NCI-H1048 (cell line): ENCODE measurements at places on chromosomes 4 and X.

- no peak for DNase-seq
Observed at GRCh38 chr4:60216752-60217151, 983.4 kb upstream of the ADGRL3 start.

- DNase-seq: no peak
Observed at GRCh38 chr4:138670681-138671080, 344.9 kb upstream of the NOCT start.

GRCh38 chrX:143853488-143853887 is 30.4 kb upstream of the UBE2NL start:
- DNase-seq: no peak

- peak; percentile 4 for DNase-seq
Observed at GRCh38 chr4:179867300-179867878, 2375.8 kb upstream of the TENM3 start.

DNA sequence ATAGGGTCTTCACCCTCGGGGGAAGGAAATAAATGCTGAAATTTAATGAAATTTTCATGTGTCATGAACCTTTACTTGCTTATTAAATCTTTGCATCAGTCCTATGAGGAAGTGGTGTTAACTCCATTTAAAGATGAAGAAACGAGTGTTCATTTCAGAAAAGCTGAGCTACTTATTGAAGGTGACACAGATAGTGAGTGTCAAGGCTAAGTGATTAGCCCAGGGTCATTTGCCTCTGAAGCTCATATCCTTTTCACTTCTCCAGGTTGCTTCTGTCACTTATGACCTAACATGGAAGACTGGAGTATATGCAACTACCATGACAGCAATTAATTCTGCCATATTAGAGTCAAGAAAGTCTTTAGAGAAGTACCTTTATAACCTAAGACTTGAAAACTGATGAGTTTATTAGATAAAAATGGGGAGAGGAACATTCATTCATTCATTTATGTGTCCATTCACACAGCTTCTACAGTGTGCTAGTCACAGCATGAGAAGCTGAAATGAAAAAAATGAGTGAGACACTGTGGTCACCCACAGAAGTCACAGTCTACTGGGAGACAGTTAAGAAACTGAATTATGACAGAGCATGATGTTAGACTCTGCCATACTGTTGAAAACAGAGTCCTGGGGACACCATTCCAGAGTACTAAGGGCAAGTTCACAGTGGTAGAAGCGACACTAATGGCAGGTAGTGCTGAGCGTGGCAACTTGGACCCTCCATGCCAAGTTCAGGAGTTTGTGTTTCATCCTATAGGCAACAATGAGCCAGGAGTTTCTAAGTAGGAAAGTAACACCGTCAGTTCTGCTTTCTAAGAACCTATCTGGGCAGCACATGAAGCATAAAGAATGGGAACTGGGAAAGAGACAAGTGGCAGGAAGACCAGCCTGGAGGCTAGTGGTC is 21.3 kb downstream of the ALPK1 start:
- DNase-seq: no peak

- DNase-seq: no peak
Observed at GRCh38 chr4:96887857-96888256, 1048.0 kb downstream of the PDHA2 start.

DNA sequence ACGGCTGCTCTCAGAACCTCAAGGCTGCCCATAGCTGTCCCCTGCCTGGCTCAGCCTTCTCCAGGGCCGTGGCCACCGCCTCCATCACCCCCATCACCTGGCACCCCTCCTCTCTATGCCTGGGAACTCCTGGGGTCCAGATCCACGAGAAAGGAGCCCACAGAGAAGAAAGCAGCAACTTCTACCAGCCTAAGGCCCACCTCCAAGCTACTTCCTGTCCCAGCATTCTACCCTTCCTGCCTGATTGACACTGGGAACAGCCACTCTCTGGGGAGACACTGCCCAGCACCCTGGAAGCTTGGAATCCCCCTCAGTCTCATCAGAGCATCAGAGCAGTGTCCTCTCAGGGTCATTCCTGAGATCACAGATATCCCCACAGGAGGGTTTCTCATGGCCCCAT is 36.9 kb upstream of the PROM1 start:
- no peak for DNase-seq

DNA sequence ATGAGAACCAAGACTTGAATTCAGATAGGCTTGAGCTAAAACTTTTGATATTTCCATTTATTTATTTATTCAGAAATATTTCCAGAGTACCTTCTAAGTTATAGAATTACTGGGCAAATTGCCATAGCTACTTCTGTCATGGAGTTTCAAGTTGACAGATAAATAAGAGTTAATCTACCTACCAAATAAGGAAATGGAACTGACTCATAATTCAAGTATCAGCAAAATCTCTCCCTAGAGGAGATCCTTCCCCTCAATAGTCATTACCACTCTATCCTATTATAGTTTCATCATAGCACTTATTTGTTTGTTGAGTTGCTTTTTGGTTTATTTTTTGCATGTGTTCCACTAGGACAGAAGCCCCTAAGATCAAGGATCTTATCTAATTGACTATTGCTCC is 48.8 kb upstream of the CCSER1 start:
- no peak for DNase-seq

DNA sequence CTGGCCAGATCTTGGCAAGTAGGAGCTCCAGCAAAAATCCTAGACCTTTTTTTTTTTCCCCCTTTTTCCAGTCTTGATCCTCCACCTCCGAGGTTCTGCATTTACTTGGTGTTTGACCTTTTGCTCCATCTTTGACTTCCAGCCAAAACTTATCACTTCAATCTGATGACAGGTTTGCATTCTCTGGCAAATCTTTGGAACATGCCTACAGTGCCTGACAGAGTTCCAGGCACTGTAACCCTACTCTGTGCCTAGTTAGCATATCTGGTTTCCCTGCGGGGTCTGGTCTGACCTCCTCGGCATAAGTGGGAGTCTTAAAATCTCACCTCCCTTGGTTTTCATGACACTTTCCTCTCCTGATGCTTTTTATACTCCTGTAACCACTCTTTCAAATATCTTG is 39.4 kb upstream of the NR3C2 start:
- DNase-seq: no peak

- no peak for DNase-seq
Observed at GRCh38 chrX:24465532-24465865, 413 bp downstream of the PDK3 start.

- DNase-seq: no peak
Observed at GRCh38 chr4:189656641-189657040, 284.0 kb upstream of the FRG1 start.

- no peak for DNase-seq
Observed at GRCh38 chr4:140463182-140463581, 34.9 kb downstream of the MGAT4D start.

DNA sequence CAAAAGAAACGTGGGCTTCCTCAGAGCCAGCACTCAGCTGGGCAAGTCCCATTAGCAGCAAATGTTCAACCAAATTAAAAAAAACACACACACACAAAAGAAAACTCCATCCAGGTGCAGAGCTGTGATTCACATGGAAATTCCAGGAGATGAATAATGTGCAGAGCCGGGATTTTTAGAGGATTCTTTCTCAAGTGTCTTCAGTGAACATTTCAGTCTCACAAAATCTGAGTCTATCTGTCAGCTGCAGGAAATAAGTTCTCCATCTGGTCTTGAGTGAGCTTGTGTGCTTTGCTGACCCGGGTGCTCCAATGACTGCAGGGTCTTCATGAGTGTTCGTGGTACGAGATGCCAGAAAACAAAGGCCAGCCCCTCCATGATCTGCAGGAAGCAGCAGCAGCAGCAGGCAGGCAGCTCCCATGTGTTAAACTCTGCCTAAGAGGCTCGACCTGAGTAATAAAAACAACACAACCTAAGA is 44.3 kb downstream of the RASGEF1B start:
- no peak for DNase-seq

- DNase-seq: no peak
Observed at GRCh38 chr4:156422576-156422975, 468.9 kb upstream of the CTSO start.

DNA sequence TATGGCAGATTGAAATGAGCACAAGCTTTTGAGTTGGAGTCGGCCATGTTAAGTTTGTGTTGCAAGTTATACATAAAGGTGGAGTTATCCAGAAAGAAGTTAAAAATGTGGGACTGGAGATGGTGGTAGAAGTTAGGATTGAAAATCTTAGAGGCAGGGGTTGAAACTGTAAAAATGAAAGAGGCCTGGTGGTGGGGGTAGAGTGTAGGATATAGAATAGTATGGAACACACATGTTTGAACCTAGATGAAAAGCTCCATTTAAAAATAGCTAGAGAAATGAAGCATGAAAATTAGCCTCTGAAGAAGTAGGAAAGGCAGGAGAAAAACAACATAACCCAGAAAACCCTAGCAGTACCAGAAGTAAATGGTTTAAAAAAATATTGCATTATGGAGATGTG is 131.8 kb upstream of the ENPEP start:
- no peak for DNase-seq

DNA sequence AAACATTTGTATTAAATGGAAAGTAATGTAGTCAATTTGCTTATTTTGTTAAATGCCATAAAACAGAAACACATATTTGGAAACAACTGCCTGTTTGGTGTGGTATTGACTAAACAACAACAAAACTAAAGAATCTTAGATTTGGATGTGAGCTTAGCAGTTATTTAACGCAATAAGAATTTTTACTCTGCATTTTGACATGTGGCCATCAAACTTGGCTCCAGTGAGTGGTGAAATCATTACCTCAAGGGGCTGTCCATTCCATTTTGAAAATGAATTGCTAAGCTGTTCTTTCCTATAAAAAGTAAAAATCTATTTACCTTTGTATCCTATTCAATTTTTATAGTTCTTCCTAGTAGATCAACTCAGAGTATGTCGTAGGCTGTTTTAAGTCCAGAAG is 84.2 kb downstream of the DKK2 start:
- no peak for DNase-seq

- DNase-seq: no peak
Observed at GRCh38 chr4:170803492-170803891, 713.7 kb upstream of the AADAT start.

DNA sequence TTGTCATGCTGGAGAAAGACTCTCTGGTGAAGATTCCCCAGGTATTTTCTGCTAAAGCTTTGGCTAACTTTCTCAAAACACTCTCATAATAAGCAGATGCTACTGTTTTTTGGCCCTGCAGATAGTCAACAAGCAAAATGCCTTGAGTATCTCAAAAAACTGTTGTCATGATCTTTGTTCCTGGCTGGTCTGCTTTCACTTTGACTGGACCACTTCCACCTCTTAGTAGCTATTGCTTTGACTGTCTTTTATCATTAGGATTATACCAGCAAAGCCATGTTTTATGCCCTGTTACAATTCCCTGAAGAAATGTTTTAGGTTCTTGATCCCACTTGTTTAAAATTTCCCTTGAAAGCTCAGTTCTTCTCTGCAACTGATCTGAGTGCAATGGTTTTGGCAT is 231.5 kb downstream of the SLC7A11 start:
- no peak for DNase-seq

DNA sequence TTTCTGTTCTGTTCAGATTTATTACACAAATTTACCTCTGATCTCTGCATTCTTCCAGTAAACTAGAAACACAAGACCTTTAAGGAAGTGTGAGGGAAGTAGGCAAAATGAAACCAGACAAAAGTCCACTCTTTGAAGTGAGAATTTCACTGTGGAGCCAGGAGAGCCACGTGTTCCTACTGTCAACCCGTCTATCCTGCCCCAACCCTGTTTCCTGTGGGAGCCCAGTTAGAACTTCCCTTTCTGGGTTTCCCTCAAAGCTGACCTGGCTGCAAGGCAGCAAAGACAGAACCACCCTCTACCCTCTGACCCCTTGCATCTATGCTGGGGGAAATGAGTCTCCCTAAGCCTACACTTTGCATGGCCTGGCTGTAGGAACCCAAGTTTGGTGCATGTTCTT is 40.0 kb downstream of the TMEM144 start:
- DNase-seq: no peak

DNA sequence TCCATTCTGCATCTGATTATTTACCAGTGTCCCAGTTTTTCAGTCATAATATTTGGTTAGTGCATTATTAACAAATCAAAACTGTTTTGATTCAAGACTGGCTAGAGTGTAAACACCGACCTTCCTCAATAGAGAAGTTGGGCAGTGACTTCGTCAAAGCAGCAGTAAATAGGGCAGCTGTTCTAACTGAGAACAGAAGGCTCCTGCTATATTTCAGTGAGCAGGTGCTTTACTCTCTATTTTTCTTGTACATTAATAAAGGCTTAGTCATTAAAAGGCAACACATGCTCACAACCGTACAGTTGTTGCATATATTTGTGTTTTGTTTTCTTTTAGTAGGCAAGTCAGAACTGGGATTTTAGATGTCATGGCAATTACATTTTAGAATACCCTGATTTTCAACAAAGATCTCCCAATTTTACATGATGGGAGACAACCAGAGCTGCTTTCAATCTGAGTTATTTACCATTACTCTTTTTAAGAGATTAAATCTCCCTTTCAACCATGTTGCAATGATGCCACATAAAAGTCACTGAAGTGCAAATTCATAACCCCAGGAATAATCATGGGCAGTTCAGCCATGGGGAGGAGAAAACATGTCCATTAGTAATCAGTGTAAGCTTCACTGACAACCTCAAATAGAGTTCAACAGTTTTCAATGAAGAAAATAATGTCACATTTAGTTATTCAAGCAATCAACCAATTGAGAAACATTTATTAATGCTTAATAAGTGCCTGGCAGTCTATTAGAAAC is 233.3 kb downstream of the NDST4 start:
- no peak for DNase-seq

DNA sequence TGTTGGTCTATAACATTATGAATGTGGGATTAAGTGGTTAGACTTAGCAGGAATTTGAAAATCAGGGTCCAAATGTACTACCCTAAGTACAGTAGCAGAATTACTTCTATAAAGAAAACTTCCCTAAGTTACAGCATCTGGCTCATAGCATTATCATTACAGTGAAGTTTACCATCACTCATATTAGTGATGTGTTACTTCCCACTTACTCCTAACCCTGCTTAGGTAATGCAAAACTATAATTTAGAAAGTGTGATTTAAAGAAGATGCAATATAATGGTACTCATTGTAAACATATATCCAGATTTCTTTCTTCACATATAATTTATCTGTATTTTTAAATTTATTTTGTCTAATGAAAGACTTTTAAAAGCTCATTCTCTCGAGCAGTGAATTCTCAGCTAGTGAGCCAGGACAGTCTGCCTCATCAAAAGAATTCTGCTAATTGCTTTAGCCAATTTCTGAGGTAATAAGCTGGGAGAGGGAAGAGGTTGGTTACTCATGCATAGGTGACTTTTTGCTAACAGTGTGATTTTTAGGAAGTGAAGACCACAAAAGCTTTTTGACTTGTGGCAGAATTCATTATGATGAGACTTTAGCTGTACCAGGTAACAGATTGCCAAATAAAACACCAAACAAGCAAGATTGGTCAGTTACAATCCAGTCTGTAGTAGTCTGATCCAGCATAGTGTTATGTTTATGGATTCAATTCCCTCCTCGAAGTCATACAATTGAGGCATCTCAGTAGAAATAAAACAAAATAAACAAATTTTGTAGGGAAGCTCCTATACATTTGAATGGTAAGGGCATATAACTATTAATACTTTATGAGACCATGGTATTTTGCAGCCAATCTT is 21.0 kb downstream of the PLS3 start:
- no peak for DNase-seq
